Hypothalamus (tissue), 51 donors: ENCODE measurements at places on chromosomes 12 and 14.

GRCh38 chr14:102225936-102226335 is 79.0 kb downstream of the MOK start:
- DNase-seq: no peak

- no peak for DNase-seq
Measured at GRCh38 chr12:47793015-47793681, 20.1 kb downstream of the SLC48A1 start.

- no peak for DNase-seq
Measured at GRCh38 chr14:78157494-78158437, 12.4 kb upstream of the NRXN3 start.

- no peak for DNase-seq
Measured at GRCh38 chr12:26461776-26462175, 266.4 kb downstream of the SSPN start.

- DNase-seq: no peak
Measured at GRCh38 chr12:18429366-18429765, 168.0 kb downstream of the PIK3C2G start.

- DNase-seq: no peak
Measured at GRCh38 chr12:60042835-60043234, 447.0 kb downstream of the SLC16A7 start.

GRCh38 chr12:83843541-83843940 is 1069.1 kb downstream of the SLC6A15 start:
- DNase-seq: no peak

- DNase-seq: no peak
Measured at GRCh38 chr12:54053003-54053750, 458 bp upstream of the HOXC4 start.

DNA sequence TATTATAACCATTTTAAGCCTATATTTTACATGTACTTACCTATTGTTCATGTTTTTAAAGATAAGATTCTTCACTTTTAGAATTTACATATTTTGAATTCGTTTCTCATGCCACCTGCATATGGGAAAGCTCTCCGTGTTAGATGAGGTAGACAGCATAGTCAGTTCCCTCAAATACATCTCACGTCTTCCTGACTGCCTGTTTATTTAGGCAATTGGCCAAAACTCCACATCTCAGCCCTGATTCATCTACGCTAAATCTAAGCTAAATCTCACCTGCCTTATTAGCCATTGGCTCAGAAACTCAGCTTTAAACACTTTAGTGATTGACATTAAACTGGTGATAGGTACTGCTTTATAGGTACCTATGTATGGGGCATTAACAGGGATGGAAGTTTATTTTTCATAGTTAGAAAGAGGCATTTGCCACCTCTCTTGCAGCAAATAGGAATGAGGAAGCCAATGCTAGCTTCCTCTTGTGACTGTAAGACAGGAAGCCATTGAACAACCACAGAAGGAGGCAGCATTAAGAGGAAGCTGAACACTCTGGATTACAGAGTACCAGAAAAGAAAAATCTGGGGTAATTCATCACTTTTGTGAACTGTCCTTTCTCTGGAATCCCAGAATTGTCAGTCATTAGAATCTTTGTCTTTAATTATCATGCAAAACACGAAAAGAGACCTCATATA is 111.9 kb downstream of the LRFN5 start:
- no peak for DNase-seq

- no peak for DNase-seq
Measured at GRCh38 chr12:132333273-132333672, 3.9 kb upstream of the GALNT9 start.

DNA sequence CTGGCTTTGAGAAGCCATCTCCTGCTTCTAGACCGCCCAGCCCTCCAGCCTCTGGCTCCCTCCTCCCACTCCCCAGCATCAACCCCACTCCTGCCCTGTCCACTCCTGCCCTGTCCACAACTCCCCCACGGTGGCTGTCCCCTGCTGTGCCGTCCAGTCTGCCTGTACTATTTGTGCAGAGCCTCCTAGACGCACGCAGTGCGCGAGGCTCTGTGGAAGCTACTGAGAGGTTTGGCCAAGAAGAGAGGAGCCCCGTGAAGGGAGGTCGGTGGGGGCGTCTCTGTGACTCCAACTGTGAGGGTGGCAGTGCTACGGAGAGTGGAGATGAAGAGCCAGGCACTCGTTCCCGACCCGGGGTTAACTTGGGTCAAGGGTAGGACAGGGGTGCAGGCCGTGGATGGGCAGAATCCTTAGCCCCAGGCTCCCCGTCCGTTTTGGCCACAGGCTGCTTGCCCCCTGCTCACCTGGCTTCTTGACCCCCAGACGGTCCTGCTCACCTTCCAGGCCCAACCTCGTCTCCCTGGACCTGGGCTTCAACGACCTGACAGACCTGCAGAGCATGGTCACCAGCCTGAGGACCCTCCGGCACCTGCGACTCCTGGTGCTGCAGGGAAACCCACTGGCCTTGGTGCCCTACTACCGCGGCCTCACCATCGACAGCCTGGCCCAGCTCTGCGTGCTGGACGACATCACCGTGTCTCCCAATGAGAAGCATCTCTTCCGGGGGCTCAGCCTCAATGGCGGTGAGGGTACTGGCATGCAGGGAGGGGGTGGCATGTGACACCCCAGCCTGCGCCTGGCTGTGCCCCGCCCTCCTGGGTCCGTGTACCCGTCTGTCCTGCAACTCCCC is 6.9 kb downstream of the LRRC43 start:
- no peak for DNase-seq

GRCh38 chr12:5134861-5135525 is 91.3 kb downstream of the KCNA5 start:
- DNase-seq: no peak

GRCh38 chr12:92223481-92223880 is 77.8 kb upstream of the BTG1 start:
- DNase-seq: no peak

- DNase-seq: no peak
Measured at GRCh38 chr12:132176920-132177551, 32.8 kb downstream of the NOC4L start.

- peak; percentile 45 for DNase-seq
Measured at GRCh38 chr12:1935700-1936378, 17.4 kb upstream of the CACNA2D4 start.

DNA sequence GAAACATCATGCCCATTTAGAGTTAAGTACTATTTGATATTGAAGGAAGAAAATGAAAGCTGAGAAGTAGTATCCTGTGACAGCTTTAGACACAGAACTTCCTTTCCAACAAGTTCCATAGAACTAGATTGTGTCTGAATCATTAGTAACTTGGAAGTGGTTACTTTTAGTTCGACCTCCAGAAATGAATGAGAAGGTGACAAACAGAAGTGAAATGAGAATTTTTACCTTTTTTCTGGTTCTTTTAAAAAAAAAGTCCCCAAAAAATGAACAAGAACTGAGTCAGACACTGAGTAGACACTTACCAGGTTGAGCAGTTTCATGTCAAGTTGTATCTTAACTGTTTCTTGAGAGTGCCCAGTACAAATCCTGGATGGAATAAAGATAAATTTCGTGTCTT is 3.0 kb downstream of the ATP6V0A2 start:
- DNase-seq: no peak

DNA sequence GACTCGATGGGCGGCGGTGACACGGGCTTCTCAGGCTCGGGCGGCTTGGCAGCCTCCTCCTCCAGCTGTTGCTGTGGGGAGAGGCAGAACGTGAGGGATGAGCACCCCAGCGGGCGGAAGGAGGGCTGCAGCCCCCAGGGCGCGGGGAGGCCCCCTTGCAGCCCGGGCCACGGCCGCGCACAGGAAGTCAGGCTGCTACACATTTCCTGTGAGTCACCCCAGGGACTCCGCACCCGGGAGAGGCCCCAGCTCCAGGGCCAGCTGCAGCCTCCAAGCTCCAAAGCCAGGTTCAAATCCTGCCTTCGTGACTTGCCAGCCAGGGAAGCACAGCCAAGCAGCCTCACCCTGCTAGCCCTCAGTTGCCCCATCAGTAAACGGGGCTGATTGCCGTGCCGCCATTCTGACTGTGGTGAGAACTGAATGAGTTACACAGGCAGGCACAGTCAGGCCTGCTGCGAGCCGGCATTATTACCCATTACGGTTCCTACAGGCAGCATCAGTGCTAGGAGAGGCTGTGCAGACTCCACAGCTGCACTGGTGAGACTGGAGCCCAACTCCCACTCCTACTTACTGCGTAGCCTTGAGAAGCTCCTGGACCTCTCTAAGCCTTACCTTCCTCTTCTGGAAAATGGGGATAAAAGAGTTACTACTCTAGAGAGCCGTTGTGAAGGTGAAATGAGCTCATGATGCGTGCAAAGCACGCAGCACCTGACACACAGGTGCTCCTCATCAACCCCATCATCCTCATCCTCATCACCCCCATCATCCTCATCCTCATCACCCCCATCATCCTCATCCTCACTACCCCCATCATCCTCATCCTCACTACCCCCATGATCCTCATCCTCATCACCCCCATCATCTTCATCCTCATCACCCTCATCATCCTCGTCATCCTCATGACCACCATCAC is 100.9 kb downstream of the NCOR2 start:
- DNase-seq: no peak

DNA sequence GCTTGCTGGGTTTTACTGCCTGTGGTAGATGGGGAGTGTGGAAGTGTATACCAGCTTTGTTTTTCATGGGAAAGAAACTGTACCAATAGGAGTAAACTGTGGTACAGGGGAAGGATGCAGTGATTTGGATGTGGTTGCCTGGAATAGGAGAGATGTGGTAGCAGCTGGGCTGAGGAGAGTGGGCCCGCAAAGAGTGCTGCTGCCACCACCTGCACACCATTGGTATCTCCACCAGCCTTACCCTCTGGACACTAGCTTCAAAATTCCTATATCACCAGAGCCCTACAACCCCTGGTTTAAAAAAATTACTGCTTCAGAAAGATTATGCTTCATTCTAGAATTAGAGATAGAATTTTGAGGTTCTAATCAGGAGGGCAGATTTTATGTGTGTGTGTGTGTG is 53.6 kb downstream of the AKAP6 start:
- no peak for DNase-seq

DNA sequence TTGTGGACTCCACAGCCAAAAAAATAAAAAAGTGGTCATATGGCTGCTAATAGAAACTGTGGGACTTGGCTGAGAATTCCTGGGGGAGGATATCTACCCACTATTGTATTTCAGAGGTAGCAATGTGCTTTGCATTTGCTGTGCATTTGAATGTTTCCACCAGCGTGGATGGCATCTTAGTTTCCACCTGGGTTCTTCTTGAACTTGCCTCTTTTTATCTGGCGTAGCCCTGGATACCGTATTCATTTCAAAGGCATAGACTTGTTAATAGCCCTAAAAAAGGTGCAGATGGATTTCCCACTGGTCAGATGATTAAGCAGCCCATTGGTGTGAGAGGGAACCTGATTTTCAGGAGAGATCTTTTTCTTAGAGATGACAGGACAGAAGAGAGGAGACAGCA is 1.9 kb upstream of the MYF5 start:
- DNase-seq: no peak

DNA sequence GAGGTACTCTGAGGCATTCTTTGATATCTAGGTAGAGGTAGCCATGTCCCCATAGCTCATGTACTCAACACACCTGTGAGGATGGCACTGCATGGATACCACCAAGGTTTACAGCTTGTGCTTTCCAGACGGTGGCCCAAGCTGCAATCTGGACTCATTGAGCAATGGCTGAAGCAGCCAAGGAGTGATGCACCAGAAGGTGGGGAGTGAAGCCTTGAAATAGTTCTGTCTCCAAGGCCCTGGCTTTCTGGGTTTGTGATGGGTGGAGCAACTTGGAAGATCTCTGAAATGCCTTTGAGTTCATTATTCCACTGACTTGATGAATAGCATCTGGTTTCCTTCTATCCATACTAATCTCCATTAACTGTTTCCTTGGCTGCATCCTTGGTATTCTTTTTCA is 290.0 kb upstream of the NOVA1 start:
- no peak for DNase-seq

DNA sequence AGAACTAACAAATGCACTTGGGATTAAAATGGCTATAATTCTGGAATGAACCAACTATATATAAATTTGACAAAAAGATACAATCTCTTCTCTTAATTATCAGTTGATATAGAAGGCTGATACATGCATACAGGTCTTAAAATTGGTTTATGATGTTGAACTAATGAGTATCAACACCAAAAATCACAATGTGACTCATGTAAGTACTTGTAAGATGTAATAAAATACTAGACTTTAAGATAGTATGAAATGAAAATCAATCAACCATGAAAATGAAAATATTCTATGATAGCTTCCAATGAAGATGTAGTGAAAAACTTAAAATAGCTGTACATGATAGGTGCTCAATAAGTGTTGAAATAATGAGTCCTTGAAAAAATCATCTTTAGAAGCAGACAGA is 116.6 kb upstream of the SOX5 start:
- DNase-seq: no peak

DNA sequence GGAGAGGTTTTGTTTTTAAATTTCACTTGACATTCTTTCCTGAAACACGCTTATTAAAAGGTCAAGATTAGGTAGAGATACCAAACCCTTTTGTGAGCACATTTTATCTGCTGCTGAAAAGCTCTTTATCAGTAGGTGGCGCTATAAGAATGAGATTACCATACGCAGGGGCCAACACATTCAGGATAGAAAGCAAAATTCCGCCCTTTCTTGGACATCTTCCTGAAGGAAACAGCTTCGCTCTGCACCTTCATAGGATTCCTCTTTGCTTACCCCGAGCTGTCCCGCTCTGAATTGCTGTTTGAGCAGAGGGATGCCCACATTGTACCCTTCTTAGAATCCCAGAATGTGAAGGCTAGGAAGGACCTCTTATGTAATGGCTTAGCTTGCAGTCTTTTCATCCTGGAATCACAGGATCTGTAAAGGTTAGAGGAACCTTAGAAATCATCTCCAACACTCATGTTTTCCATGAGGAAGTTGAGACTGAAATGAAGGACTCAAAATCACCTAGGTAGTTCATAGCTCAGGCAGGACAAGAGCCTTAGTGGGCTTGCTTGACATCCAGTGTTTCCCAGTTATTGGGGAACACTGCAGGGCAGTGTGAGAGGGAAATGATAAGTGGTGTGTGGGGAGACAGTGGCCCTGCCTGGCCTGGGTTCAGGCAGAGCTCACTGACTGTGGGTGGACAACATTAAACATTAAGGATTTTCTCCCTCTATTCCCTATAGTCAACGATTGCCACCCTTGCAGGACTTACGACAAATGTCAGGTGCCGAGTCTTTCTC is 38.7 kb upstream of the CRY1 start:
- DNase-seq: peak; percentile 9

- DNase-seq: no peak
Measured at GRCh38 chr12:28770322-28770721, 378.8 kb upstream of the FAR2 start.

GRCh38 chr12:24895612-24896011 is 53.3 kb downstream of the BCAT1 start:
- DNase-seq: no peak

- no peak for DNase-seq
Measured at GRCh38 chr14:65208548-65208947, 106.2 kb upstream of the MAX start.

DNA sequence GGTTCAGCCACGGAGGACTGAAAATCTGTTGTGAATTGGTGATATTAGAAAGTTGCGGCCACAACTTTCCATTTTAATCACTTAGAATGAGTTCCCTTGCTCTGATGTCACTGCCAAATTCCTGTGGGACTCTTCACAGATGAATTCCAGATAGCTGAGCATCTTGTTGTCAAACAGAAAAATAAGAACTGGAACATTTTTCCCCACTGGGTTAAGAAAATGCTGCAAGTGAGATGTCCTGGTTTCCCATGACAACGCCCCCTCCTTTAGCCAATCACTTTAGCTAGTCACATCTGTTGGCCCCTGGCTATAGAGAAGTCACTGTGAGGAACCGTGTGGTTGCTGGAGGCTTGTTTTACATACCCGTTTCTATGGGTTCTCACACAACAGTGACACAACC is 135.9 kb downstream of the KTN1 start:
- DNase-seq: no peak

- DNase-seq: no peak
Measured at GRCh38 chr14:91119556-91120311, 5.9 kb downstream of the DGLUCY start.
